ENCODE measurements at places on chromosomes 7 and 10.

DNA sequence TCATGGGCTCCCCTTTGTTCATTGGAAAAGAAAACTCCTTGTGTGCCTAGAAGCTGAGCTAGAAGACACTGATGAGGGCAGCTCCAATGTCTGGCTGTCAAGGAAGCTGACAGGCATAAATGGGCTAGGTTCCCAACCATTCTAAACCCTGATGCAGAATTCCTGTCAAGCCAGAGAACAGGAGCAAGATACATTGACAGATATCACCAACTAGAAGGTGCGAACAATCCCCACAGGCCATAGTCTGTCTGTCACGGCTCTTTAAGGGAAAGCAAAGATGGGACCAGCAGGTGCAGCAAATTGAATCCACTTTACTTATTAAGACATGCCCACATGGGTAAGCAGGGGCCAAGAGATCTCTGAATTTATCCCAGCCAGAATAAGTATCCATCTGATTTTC, 617.9 kb upstream of the POT1 start:
- no peak for DNase-seq

- DNase-seq, result no peak
Measured at GRCh38 chr10:93077860-93078337, 4.2 kb downstream of the CYP26A1 start.

DNA sequence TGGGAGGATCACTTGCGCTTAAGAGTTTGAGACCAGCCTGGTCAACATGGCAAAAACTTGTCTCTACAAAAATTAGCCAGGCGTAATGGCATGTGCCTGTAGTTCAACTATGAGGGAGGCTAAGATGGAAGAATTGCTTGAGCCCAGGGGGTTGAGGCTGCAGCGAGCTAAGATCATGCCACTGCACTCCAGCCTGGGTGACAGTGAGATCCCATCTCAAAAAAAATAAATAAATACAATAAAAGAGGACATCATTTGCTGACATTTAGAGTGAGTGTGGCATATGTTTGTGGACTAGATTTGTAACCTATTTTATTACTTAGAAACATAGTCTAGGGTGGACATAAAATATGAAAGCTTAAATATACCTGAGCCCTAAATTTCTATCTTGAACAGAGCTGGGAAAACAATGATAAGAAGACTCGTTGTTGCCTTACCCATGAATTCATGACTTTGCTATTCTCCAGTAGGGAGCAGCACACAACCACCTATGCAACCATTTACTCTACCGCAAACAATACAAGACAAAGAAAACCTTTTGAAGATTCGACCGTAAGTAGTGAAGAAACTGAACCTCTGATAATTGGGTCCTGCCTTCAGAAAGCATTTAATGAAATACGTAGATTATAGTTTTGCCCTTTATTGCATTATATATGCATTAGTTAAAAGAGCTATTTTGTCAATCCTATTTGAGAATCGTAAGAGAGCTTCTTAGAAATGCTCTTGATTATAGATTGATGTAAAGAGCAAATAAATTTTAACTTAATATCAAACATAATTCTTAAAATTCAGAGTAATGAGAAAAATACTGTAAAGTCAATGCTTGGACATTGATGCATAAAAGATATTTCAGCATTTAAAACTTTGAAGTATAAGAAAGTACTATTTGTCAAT, 83.5 kb downstream of the GNAT3 start:
- no peak for DNase-seq

DNA sequence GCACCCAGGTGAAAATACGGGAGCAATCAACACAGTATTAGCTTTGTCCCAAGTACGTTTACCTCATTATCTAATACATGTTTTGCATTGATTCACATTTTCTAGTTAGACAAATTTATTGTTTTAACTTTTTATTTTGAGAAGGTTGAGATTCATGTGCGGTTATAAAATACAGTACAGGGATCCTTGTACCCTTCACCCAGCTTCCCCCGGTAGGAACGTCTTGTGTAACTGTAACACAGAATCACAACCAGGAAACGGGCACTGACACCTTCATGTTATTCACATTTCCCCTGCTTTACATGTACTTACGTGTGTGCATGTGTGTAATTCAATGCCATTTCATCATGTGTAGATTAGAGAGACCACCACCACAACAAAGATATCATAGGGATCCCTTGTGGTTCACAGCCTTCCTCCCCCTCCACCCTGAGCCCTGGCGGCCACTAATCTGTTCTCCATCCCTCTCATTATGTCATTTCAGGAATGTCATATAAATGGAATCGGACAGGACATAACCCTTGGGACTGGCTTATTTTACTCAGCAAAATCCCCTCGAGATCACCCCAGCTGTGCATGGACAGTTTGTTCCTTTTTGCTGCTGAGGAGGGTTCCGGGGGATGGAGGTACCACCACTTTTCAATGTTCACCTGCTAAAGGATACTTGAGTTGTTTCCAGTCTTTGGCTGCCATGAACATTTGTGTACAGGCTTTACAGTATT, 46.5 kb upstream of the C10orf71 start:
- no peak for DNase-seq

DNA sequence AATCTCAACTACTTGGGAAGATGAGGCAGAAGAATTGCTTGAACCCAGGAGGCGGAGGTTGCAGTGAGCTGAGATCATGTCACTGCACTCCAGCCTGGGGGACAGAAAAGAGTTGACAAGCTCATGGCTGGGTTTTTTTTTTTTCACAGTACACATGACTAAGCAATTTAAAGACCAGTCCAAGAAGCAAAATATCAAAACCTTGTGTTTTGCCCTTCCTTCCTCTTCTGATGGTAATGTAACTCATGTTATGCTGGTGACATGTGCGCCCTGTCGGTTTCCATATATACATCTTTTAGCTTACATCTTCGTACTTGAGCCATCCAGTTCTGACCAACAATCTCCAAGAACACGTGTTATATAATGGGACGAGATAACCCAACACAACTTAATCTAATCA, 237.7 kb upstream of the PLXDC2 start:
- DNase-seq, result no peak
